ENCODE measurements at places on chromosomes 1 and 21.
A peak's percentile ranks its signal among the peaks of the same experiment; 100 is the strongest.

GRCh38 chr21:31416465-31416864 is 72.4 kb upstream of the TIAM1 start:
- DNase-seq, result no peak

GRCh38 chr1:241590719-241591118 is 49.5 kb downstream of the CHML start:
- no peak for DNase-seq

DNA sequence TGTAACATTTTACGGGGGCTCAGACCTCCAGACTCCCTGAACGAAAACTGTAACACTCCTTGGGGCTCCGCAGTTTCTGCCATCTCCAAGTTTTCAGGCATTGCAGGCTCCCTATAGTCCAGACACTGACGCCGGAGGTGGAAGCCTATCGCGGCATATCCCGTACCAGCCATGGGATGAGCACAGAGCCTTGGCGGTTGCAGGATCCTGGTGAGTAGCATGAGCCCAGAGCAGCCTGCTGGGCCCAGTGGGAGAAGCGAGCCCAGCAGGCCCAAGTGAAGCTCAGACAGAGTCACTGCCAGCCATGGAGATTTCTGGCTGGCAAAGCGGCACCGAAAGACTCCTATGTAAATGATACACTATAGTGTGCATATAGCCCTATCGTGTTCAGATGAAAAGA is 446.8 kb downstream of the COL11A1 start:
- DNase-seq, result no peak

- DNase-seq, result no peak
These were observed 35.8 kb downstream of the CRYAA start for GRCh38 chr21:43204638-43205037.

GRCh38 chr1:171595324-171595723 is 26.7 kb upstream of the MYOCOS start:
- no peak for DNase-seq

DNA sequence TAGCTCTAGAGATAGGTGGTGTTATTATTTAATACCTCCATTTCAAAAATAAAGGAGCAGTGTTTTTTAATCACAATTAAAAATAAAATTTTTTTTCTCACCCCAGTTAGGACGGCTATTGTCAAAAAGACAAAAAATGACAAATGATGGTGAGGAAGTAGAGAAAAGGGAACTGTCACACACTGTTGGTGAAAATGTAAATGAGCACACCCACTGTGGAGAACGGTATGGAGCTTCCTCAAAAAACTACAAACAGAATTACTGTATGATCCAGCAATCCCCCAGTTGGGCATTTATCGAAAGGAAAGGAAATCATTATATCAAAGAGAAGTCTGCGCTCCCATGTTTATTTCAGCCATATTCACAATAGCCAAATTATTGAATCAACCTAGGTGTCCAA is 148.7 kb upstream of the NR5A2 start:
- DNase-seq, result no peak

DNA sequence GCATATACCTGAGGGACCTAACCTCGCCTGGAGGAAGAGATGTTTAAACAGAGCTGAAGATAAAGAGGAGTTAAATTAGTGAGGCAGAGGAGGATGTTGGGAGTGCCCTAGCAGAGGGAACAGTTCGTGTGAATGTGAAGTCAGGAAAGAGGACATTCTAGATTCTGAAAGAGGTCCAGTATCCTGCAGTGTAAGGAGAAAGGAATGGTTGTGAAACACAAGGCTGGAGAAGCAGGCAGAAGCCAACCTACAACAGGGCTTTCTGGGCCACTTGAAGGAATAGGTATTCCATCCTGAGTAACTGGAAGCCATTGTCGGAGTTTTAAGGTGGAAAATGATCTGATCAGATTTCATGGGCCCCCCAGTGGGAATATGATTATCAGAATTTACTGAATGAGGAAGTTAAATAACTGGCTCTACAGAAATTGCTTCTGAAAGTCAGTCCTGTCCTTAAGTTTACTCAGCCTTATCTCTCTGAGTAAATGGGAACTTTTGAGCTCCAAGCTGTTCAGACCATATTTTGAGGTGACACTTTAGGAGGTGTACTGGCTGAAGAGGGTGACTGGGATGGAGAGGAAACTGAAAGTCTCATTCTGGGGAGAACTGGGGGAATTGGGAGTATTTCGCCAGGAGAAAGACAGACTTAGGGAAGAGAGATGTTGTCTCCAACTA is 24.4 kb upstream of the FAAH start:
- no peak for DNase-seq

GRCh38 chr1:226304291-226304955 is 4.5 kb downstream of the LIN9 start:
- DNase-seq, result no peak

GRCh38 chr1:172928412-172928811 is 122.3 kb downstream of the TNFSF18 start:
- peak; percentile 91 for DNase-seq

DNA sequence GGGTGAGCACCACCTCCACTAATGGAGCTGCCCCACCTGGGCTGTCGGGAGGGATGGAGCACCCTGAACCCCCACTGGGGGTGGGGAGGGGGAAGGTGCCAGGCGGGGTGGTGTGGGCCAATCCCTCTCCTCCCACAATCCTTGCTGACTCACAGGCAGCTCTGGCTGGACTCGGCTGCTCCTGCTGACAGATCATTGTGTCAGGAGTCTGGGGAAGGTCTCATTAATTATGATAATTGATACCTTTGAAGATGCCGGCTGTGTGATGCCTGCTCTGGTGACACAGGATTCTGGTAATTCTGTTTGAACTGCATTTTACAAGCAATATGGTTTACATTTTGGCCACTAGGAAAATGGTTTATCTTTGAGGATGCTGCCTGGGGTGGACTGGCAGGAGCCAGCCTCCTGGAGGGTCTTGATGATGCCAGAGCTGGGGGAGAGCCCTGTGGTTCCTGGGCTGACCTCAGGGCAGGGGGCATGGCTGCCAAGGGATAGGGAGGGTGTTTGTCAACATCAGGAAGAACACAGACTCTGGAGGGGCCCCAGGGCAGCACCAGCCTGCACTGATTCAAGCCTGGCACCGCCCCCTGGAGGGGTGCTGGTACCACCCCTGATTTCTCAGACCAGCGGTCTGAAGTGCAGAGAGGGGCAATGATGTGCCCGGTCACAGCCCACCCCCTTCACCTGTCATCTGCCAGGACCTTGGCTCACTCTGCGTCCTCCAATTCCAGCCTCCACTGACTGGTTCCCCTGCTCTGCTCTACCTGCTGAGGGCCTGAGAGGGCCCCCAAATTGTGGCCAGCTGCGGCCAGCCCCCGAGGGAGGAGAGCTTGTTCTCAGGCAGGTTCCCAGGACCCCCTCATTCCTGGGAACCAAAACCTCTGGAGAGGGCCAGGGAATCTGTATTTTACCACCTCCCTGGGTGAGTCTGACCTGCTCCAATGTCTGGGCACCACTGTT is 338.8 kb downstream of the MATN1 start:
- no peak for DNase-seq

- no peak for DNase-seq
These were observed 48.2 kb downstream of the ARHGEF10L start for GRCh38 chr1:17587693-17588047.

DNA sequence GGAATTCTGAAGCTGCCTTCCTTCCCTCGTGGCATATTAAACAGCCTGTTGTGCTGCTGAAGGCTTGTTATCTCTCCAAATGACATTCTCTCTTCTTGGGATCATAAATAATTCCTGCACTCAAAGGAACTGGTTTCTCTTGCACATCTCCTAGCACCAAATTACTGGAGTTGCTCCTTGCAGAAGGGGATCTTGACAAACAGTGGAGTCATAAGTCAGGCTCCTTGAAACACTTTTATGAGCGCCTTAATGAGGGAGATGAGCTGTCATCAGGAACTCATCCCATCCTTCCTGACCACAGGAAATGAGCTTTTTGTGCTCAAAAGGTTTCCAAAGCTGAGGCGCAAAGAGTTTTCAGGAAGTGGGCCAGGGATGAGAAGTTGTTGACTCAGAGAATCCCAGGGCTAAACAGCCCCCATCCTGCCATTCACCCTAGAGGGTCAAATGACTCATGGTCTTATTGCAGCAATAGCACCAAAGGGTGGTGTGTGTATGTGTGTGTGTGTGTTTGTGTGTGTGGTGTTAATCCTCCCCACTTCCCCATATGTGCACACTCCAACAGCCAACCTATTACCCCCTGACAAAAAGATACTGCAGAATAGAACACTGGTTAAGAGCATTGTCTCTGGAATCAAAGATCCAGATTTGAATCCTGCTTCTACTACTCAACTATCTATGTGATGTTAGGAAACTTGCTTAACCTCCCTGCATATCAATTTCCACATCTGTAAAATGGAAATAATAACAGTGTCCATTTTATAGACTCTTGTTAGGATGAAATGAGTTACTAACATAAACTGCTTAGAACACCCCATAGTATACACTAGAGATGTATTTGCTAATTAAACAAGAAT is 2.8 kb upstream of the PHC2 start:
- DNase-seq, result peak; percentile 100

GRCh38 chr1:168488138-168488537 is 55.7 kb downstream of the XCL2 start:
- DNase-seq, result peak; percentile 55

DNA sequence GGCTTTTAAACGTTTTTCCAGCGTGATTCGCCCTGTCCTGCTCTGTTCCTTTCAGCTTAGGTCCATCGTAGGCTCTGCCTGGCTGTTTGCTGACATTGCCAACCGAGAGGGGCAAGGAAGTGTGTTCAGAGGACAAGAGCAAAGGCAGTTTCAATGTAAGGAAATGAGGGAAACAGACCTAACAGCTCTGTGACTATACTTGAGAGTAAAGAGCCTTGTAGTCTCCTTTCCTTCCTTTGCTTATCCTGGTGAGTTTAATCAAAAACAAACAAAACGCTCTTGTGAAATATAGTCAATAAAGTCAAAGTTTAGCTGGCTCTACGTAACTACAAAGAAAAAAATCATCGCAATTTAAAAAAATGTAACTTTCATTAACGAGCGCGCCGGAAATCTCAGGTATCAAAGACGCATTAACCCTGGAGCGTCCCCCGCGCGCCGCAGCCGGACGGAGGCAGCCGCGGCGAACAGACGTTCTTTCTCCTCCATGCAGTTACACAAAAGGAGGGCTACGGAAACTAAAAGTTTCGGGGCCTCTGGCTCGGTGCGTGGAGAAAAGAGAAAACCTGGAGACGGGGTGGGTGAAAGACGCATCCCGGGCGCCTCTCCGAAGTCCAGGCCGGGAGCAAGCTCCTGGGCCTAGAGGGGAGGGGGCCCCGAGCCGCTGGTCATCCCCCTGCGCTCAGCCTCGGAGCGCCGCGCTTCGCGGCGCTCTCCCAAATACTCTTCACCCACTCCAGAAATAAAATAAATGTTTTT is 617 bp upstream of the ADGRL2 start:
- DNase-seq, result peak; percentile 68

DNA sequence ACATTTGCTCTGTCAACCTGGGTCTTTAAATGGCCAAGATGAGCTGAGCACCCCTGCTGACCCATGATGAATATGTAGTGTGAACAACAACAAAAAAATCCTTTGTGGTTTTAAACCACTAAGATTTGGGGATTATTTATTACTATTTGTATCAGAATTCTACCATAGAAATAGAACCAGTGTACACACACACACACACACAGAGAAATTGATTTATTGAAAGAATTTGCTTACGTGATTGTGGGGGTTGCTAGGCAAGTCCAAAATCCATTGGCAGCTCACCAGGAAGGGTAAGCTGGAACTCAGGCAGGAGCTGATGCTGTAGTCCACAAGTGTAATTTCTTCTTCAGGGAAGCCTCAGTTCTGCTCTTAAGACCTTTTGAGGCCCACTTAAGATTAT is 82.5 kb upstream of the MAP1LC3C start:
- DNase-seq, result no peak
